ENCODE measurements at places on chromosomes 5 and 9.

GRCh38 chr9:37281541-37281940, 141.0 kb upstream of the GRHPR start:
- H3K4me3 ChIP-seq, result no peak overlapping the region
- no peak for DNase-seq
- no peaks in the 10 kb centered on the region for H3K27me3 ChIP-seq
- H3K4me1 ChIP-seq, result no peaks in the 10 kb centered on the region
- H3K36me3 ChIP-seq, result no peaks in the 10 kb centered on the region

DNA sequence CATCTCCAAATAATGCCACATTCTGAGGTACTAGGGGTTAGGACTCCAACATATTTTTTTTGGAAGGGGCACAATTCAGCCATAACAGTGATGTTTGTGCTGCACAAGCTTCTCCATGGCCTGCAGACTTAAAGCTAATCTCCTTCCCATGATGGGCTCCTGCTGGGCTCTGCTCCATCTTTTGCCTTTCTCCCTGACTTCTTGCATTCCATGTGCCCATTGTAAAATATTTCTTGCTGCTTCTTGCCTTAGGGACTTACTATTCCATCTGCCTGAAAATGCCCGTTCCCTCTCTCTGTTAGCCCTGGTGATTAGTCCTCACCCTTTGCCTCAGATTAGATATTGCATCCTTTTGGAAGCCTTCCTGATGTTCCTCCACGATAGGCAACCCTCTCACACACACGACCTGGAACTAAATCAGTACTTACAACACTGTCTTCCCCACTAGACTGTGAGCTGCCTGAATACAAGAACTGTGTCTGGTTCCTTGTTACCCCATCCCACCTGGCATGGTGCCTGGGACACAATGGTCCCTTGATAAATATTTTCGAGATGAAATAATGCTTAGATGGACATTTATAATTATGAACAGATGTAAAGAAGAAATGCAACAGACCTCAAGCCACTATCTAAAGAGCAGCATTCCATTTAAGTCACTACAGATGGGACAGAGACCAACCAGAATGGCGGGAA, 33.5 kb downstream of the OR1J1 start:
- no peaks in the 10 kb centered on the region for H3K36me3 ChIP-seq
- DNase-seq, result no peak
- no peak overlapping the region for H3K27ac ChIP-seq
- H3K27me3 ChIP-seq, result no peaks in the 10 kb centered on the region

- no peak overlapping the region for H3K27ac ChIP-seq
- H3K4me3 ChIP-seq, result peak overlapping the region; percentile 55
These were observed 1.3 kb downstream of the GADD45G start for GRCh38 chr9:89606049-89606623.

- no peak for DNase-seq
- peaks cover 57% of the 10 kb centered on the region for H3K36me3 ChIP-seq
- H3K27ac ChIP-seq, result no peak overlapping the region
- no peaks in the 10 kb centered on the region for H3K27me3 ChIP-seq
- H3K4me3 ChIP-seq, result no peak overlapping the region
These were observed 15.9 kb upstream of the LTC4S start for GRCh38 chr5:179777909-179778308.

GRCh38 chr5:151862811-151863472, 61.7 kb downstream of the GLRA1 start:
- no peaks in the 10 kb centered on the region for H3K27me3 ChIP-seq
- DNase-seq, result no peak
- no peaks in the 10 kb centered on the region for H3K4me1 ChIP-seq

GRCh38 chr5:54785729-54786591, 199.4 kb downstream of the ESM1 start:
- no peak overlapping the region for H3K4me3 ChIP-seq
- no peaks in the 10 kb centered on the region for H3K4me1 ChIP-seq
- H3K36me3 ChIP-seq, result no peaks in the 10 kb centered on the region
- DNase-seq, result no peak
- no peak overlapping the region for H3K27ac ChIP-seq
- no peaks in the 10 kb centered on the region for H3K27me3 ChIP-seq

GRCh38 chr5:132927355-132928061, 35.9 kb downstream of the AFF4 start:
- H3K36me3 ChIP-seq, result peaks cover 10% of the 10 kb centered on the region
- no peak overlapping the region for H3K4me3 ChIP-seq
- H3K4me1 ChIP-seq, result no peaks in the 10 kb centered on the region
- no peak overlapping the region for H3K27ac ChIP-seq
- no peaks in the 10 kb centered on the region for H3K27me3 ChIP-seq

GRCh38 chr5:172113036-172113435, 75.0 kb downstream of the STK10 start:
- peaks cover 8% of the 10 kb centered on the region for H3K36me3 ChIP-seq
- H3K4me1 ChIP-seq, result peaks cover 96% of the 10 kb centered on the region
- peak overlapping the region; percentile 90 for H3K27ac ChIP-seq
- peak; percentile 81 for DNase-seq
- H3K4me3 ChIP-seq, result no peak overlapping the region
- H3K27me3 ChIP-seq, result no peaks in the 10 kb centered on the region

DNA sequence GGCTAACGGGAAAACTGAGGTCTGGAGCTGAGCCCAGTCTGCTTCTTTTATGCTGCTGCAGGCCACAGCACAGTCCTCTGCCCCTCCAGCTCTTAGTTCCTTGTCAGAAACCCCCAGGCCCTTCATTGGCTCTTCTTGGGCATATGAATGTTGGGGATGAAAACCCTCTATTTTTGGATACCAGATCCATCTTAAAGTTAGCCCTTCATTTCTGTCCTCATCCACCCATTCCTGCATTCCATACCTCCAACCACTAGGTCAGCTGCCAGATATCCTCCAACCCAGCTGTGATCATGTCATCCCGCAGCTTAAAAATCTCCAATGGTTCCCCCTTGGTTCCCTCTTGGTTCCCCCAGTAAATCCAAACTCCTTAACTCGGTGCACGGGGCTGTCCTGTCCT, 1.8 kb upstream of the SLC25A51 start:
- no peak overlapping the region for H3K4me3 ChIP-seq
- H3K4me1 ChIP-seq, result peaks cover 12% of the 10 kb centered on the region
- no peak overlapping the region for H3K27ac ChIP-seq

DNA sequence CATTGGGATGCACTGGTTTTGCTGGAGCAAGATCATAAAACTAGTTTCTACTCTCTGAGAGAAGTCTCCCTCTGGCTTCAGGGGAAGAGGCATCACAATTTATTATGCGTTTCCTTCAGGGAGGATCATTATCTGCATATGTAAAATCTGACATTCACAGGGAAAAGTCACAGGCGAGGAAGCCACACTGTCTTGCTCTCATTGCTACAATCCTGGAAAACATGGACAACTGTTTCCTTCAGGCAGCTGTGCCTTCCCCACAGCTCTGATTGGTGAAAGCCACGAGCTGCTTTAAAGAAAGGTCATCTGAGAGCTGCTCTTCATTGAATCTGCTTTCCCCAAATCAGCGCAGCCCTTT, 397.8 kb downstream of the MED10 start:
- H3K36me3 ChIP-seq, result no peaks in the 10 kb centered on the region
- peaks cover 5% of the 10 kb centered on the region for H3K27me3 ChIP-seq
- no peak overlapping the region for H3K27ac ChIP-seq
- H3K4me1 ChIP-seq, result no peaks in the 10 kb centered on the region
- no peak for DNase-seq
- H3K4me3 ChIP-seq, result no peak overlapping the region

DNA sequence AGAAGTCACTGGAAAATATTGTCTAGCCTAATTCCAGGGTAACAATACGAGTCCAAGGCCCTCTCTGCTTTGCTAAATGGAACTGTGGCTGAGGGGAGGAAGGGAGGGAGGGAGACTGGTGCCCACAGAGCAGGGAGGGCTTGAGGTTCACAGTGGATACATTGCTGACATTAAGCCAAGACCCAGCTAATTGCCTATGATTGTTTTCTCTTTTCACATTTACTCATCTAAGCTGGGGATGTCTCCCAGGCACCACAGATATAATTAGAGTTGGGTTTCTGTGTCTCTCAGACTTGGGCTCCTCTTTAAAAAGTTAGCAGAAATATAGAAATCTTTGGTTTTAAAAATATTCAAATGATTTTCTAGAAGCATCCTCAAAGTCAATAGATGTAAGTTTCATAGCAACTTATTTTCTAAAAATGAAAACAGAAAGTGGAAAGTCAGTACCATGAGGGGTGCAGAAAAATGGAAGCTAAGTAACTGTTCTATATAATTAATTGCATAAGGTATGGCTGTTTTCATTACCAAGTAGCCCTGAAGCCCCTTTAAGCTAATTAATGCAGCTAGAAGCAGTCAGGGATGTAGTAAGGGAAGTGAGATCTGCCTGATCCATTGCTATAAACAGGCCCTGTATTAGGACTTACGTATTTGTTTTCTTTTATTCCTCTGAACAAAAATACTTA, 259.8 kb downstream of the NDUFS4 start:
- no peaks in the 10 kb centered on the region for H3K36me3 ChIP-seq
- no peak overlapping the region for H3K4me3 ChIP-seq
- H3K27ac ChIP-seq, result no peak overlapping the region
- no peaks in the 10 kb centered on the region for H3K27me3 ChIP-seq
- no peak for DNase-seq

All from T-cell (primary cell).